GM18507 (cell line): ENCODE measurements at places on chromosomes 7 and 10.

GRCh38 chr7:24659505-24659904 lies 86.3 kb downstream of the PALS2 start:
- no peak for DNase-seq

DNA sequence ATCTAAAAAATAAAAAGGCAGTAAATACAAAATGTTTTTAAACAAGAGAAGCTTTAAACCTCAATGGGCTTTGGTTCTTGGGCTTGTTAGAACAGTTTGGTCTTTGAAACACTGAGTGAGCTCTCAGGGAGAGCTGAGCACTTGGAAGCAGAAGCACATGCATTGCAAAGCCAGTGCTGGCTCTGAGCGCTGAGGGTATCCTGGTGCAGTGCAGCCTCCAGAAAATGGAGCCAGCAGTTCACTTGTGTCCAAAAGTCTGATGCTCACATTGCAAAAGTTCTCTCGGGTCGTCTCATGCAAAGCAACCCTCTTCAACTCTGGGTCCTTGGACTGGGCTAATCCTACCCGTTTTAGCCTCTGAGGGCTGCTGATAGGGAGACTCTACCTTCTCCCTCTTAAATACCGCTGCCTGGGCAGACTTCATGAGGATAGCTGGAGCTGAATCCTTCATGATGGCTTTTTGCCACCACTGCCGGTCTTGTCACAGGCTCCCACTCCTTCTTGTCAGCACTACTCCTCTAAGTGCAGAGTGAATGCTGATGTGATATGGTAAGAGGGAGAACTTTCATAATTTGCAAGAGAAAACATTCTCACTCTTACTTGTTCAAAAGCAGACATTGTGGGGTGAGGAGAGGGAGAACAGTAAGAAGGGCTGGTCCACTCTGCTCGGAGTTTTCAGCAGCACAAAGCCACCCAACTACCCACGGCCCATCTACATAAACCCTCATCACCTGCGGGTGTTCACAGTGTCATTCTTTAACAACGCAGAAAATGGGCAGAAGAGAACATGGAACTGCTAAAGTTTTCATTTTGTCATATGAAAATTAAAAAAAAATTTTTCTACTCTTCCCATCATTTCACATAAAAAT lies 42.2 kb upstream of the BMPER start:
- DNase-seq, result no peak

DNA sequence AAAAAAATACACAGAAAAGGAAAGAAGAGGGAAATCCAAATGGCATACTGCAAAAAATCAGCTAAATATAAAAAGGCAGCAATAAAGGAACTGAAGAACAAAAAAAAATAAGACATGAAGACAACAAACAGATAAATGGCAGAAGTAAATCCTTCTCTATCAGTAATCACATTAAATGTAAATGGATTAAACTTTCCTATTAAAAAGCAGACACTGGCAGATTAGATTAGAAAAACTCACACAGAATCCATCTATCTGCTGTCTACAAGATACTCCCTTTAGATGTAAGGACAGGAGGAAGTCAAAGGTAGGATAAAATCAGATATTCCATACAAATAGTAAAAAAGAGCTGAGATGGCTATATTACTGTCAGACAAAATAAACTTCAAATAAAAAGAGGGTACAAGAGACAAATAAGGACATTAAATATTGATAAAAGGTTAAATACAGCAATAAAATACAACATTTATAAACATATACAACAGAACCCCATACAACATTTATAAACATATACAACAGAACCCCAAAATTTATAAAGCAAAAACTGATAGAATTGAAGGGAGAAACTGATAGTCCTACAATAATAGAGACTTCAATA lies 51.4 kb downstream of the CFAP70 start:
- no peak for DNase-seq

- DNase-seq, result peak; percentile 26
Observed at GRCh38 chr10:14185316-14186045, 145.2 kb downstream of the FRMD4A start.

GRCh38 chr10:18607503-18608378 lies 43.6 kb downstream of the NSUN6 start:
- DNase-seq, result no peak
